ENCODE measurements at places on chromosomes 7 and 10.

GRCh38 chr10:21496343-21497176, 28.9 kb downstream of the SKIDA1 start:
- no peak for DNase-seq

DNA sequence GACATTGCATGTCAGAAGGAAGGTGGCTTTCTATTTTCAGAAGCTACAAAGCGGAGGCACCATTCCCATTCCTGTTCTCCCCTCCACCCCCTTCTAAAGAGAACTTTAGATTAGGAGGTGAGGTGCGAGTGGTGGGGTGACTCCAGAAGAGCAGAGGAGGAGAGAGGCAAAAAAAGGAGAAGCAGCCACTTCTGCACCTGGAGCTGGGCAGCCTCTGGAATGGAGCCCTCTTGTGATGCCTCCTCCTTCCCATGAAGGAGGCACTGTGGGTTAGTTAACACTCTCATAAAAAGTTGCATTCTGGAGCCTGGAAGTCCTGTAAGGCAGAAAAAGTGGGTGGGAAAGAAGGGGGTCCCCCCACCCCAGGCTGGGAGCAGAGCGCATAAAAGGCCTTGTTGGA, 4.8 kb downstream of the PTF1A start:
- no peak for DNase-seq

- no peak for DNase-seq
Measured at GRCh38 chr10:32940321-32941301, 17.4 kb downstream of the ITGB1 start.

DNA sequence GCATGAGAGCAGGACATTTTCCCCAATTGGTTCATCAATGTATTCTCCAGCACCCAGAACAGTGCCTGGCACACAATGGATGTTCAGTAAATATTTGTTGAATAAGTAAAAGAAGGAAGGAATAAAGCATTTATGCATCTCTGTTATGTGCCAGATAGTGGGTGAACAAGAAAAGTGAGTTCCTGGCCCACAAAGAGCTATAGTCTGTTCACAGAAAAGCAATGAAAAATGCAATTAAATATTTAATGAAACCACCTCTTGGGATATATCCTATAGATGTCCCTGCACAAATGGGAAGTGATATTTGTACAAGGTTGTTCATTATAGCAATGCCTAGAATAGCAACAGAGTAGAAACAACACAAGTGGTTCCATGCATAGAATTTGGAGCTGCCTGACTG, 2.1 kb downstream of the ABCA13 start:
- no peak for DNase-seq

- no peak for DNase-seq
Measured at GRCh38 chr7:149625947-149626392, 128.4 kb upstream of the ZNF746 start.

- DNase-seq: no peak
Measured at GRCh38 chr7:31602041-31602625, 84.9 kb upstream of the PPP1R17 start.

GRCh38 chr7:43123457-43123856, 11.0 kb downstream of the HECW1 start:
- DNase-seq: no peak

DNA sequence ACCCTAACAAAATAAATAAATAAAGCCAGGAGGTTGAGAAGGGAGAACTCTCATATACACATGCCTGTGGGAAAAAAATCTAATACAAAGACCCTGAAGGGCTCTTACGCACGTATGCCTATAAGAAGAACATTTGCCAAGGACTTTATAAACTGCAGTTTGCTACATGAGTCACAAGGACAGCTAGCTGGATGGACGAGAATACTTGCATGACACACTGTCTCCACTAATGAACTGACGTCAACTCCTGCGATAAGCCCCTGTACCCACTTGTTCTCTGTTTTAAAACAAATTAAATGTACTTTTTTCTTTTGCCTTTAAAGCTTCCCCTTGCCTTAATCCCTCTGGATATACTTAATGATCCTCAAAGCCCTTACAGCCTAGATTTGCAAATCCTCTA, 374.6 kb upstream of the GHITM start:
- no peak for DNase-seq

DNA sequence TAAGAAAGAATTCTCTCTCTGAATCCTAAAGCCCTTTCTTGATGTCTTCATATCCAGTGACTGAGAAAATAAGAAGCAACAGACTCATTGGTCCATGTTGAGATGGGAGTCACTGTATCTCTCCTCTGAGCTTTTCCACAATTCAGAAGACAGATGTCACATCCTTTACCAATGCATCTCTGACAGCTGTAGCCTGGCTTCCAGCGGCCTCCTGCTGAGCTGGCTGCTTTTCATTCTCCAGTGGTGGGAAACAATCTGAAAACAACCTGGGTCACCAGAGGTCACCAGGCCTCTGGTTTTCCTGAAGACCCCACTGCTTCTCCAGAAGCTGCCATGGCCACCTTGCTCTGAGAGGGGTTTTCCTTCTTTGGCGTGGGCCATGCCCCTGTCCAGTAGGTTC, 18.3 kb upstream of the RPA3 start:
- no peak for DNase-seq

- no peak for DNase-seq
Measured at GRCh38 chr10:103820101-103821062, 35.0 kb downstream of the SH3PXD2A start.

GRCh38 chr7:94921911-94922310, 14.5 kb downstream of the PPP1R9A start:
- no peak for DNase-seq

GRCh38 chr7:101602484-101603241, 26.4 kb downstream of the MYL10 start:
- DNase-seq: no peak

GRCh38 chr7:130131964-130132875, 61.9 kb downstream of the KLHDC10 start:
- no peak for DNase-seq

- no peak for DNase-seq
Measured at GRCh38 chr7:159028508-159029401, 115.9 kb downstream of the VIPR2 start.

DNA sequence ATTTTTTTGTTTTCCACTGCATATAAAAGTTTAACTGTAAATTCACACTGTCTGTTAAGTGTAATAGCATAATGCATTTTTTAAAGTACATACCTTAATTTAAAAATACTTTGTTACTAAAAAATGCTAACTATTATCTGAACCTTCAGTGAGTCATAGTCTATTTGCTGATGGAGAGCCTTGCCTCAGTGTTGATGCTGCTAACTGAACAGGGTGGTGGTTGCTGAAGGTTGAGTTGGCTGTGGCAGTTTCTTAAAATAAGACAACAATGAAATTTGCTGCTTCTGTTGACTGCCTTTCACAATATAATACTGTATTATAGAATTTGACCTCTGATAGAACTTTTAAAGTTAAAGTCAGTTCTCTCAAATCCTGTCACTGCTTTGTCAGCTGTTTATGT, 72.3 kb upstream of the GATAD1 start:
- no peak for DNase-seq

GRCh38 chr7:88291398-88292173, 15.1 kb downstream of the STEAP4 start:
- no peak for DNase-seq

DNA sequence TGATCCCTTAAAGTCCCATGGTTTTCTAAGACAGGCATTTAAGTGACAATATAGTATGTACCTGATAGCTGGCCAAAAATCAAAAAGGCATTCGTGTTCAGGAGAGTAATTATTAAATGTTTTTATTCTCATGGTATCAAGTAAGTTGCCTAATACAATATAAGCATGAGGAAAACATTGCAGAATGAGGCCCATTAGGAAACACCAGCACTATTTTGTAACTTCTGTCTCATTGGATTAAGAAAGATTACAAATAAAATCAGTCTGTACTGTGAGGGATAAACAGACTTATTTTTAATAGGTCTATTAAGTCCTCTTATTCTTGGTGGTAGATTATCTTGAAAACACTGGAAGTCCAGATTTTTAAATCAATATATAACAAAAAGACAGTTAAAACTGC, 110.1 kb downstream of the SNX13 start:
- DNase-seq: no peak

DNA sequence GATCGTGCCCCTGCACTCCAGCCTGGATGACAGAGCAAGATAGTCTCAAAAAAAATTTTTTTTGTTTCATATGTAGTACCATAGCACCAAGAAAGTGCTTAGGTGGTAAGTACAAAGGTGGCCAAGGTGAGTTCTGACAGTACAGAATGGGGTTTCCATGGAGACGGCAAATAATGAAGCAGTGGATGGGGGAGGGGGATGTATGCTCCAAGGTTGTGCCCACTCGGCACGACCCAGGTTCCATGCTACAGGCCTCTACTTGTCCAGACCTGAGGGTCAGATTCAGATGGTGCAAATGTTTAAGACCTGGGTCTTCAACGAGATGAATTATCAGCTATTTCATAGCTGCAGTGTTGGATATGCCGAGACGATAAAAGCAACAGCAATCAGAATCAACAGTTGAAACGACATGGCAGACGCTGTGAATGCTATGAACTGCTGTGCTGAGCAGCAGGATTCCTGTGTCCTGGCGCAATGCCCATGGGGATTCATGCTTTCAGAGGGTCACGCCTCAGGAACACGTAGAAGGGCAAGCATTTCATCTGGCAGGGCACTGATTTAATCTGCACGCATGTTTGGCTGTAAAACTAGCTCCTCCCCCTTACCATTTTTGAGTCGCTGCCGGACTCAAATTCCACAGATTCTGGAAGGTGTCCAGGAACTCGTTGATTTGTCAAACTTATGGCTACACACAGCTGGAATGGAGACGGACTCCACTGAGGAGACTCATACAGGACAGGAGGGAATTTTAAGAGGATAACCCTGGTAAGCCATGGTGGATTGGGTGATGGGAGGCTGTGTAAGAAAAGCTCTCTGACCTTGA, 256.5 kb downstream of the FRMD4A start:
- no peak for DNase-seq

- no peak for DNase-seq
Measured at GRCh38 chr10:118141471-118141870, 94.7 kb upstream of the RAB11FIP2 start.

DNA sequence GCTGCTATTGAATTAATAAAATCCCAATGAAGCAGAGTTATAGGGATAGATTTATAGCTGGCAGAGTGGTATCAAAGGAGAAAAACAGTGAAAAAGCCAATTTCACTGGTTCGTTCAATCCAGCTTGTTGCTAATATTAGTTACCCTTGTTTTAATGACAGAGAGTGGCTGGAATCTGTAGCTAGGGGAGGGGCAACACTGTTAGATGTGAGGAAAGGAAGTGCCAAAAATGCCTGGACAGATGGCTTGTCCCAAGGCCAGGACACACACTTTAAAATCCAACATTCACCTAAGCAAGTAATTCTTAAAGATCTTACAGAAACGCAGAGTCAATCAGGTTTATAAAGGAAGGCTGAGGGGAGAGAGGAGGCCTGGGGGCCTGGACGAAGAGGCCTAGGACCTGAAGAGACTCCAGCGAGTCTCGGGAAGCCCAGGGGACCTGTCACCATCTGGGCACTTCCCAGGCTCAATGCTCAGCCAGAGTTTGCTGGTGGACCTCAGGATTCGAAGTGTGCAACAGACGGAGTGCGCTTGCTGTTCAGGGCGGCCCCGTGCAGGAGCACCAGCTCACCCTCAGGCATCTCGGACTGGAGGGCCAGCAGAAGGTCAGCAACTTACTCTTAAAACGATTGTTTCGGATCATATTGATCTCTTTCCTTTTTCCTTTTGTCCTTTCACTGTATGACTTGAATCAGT, 36.7 kb downstream of the TMEM248 start:
- DNase-seq: no peak

DNA sequence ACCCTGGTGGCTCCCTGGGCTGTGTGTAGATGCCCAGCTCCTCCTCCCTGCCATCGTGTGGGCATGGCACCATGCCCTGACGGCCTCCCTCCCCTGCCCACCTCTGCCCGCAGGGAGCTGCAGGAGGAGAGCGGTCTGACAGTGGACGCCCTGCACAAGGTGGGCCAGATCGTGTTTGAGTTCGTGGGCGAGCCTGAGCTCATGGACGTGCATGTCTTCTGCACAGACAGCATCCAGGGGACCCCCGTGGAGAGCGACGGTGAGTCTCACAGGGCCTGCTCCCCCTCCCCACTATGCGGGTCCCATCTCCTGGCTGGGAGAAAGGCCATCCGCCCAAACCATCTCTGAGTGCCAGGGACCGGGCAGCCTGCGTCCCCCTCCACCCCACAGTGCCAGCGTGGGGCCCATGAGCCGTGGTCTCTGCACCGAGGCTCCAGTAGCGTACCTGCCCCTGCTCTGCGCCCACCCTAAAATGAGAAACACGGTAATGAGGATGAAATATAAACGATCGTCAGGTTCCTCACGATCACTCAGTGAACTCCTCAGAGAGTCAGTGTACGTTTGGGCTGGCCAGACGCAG, 7.8 kb downstream of the NUDT1 start:
- no peak for DNase-seq

DNA sequence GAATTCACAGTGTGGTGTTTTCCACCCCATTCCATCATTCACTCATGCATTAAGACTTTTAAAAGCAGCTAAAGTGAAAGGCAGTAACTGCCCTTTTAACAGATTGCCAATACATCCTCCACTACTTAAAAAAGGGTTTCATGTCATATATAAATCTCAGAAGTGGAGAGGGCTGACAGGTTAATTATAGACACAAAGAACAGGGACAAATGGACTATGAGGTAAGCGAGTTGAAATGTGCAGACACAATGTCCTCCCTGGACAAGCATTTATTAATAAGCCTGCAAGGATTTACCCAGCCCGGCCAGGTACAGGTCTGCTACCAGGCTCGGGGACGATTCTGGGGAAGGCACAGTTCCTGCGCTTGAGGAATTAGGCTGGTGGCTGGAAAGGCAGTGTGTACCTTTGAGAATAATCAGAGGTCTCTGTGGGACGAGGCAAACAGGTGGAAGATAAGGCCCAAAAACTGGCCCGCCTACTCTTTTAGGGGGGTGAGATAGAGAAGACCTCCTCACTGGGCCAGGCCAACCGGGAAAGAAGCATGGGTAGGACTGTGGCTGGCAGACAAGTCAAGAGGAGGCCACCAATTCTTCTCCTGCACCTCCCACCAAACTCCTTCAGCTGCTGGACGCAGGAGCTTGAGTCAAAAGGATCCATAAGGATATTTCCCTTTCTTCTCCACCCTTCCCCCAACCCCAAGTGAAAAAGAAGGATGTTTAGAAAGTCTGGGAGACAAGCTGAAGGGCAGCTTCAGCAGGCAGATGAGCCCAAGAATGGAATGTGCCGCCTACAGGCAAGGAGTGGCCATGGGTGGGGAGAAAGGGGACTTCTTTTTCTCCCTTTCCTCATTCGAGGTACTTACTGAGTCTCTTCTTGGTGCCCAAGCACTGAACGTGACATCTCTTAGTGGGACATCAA, 1.5 kb downstream of the PDLIM1 start:
- DNase-seq: no peak

- DNase-seq: no peak
Measured at GRCh38 chr10:88991161-88991898, 732 bp downstream of the FAS start.

- no peak for DNase-seq
Measured at GRCh38 chr7:44062180-44062902, 3.0 kb downstream of the PGAM2 start.

GRCh38 chr7:128841171-128841690, 11.0 kb downstream of the FLNC start:
- DNase-seq: no peak

DNA sequence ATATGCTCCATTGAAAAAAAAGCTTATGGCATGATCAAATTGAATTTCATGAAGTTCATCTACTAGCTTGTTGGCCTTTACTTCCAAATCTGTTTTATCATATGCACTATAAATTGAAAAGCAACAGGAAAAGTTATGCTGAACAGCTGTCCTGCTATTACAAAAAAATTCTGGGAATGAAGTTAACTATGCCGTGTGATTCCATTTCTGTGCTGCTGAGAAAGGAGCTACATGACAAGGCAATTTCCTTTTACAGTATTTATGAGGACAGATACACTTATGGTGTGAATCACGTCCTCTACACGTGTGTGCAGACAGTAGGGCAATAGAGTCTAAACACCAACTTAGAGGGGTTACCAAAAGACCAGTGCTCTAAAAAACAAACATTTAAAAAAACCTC, 426.5 kb upstream of the AKR1E2 start:
- no peak for DNase-seq
